NAMALWA (cell line): ENCODE measurements at places on chromosomes 12 and 14.

GRCh38 chr14:102390064-102390855 is 27.5 kb downstream of the TECPR2 start:
- DNase-seq = no peak

GRCh38 chr12:2256915-2257314 is 204.1 kb downstream of the CACNA1C start:
- DNase-seq = no peak

DNA sequence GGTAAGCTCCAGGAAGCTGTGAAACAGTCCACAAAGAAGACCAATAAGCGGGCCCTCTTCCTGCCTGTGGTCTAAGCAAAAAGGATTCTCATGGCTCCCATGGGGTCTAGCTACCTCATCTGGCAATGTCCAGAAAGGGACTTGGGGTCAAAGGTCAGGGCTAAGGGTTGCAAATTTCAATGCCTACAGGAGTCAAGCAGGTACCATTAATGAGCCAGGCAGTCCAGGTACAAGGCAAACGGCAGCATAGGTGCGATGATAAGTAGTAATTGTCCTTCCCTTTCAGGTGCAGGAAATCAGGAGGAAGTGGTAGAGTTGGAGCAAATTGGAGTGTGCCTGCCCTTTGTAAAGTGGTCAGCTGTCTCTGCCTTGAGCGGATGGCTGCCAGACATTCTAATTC is 6.4 kb upstream of the LACRT start:
- DNase-seq = no peak

- DNase-seq = peak; percentile 87
Observed at GRCh38 chr14:93112891-93113677, 2.6 kb downstream of the ITPK1 start.

DNA sequence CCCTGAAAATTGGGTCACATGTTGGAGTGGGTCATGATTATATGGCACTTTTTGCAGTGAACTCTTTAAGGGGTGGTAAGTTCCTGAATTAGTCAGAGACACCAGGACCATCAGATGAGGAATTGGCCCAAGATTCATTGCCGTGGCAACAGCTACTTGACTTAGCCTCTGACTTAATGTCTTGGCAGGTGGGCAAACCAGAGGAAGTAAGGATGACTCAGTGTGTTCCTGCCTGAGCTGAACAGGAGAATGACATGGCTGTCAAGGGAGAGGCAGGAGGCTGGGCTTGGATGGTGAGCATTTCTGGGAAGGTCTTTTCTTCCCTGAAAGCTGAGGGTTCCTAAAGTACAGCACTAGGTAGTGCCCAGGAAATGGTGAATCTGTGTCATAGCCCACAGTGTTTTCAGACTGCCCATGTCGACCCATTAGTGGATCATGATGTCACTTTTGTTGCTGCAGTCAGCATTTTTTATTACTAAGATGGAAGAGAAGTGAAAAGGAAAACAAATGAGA is 170.1 kb upstream of the PWP1 start:
- DNase-seq = no peak

GRCh38 chr12:89884952-89885351 is 176.3 kb upstream of the ATP2B1 start:
- DNase-seq = no peak

DNA sequence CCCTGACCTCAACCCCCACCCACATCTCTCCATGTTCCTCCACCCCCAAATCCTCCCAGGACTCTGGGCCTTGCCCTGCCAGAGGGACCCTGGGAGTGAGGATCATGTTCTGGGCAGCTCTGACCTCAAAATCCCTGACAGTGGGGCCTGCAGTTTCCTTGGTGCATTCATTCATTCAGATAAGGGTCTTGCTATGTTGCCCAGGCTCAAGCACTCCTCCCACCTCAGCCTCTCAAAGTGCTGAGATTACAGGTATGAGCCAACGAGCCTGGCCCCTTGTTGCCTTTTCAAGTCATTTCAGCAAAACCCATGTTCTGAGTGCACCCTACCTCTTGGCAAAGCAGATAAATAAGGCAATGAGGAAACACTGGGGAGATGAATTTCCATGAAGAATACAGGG is 29.6 kb downstream of the ARL6IP4 start:
- DNase-seq = no peak

DNA sequence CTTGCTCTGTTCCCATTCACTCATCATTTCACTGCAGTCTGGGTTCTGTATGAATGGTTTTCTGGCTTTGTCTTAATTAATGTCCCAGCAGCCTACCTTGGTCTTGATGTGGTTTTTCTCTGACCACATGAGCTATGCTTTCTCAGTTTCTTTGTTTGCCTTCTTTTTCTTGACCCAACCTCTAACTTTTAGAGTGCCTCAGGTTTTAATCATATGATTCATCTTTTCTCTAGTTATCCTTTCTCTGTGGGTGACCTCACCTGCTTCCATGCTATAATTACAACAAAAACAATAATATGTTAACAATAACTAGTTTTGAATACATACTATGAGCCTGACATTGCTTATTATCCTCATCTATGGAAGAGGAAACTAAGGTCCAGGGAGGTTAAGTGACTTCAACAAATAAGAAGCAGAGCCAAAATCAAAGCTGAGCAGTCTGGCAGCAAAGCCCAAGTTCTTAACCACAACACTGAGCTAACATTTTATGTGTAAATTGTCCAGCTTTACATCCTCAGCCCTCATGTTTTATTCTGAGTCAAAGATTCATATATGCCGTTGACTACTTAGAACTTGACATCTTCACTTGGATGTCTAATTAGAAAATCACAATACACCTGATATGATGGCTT is 4.7 kb upstream of the EPYC start:
- no peak for DNase-seq
